ENCODE measurements at places on chromosomes 3 and 15.
A peak's percentile ranks its signal among the peaks of the same experiment; 100 is the strongest.

- DNase-seq, result no peak
Measured at GRCh38 chr3:127324913-127325628, 37.2 kb upstream of the PRR20G start.

DNA sequence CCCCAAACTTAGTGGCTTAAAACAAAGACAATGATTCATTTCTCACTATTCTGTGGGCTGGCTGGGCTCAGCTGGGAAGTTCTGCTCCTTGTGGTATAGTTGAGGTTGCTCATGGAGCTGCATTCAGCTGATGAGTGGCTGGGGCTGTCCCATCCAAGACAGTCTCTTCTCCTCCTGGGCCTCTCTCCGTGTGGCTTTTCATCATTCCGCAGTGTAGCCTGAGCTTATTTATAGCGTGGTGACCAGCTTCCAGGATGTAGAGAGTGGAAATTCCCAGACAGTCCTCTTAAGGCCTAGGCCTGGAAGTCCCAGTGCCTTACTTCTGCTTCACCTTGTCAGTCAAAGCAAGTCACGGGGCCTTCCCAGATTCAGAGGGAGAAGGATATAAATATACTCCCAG lies 136.7 kb upstream of the DAZL start:
- DNase-seq, result no peak

- peak; percentile 80 for DNase-seq
Measured at GRCh38 chr15:26891448-26892181, 24.8 kb downstream of the GABRA5 start.

GRCh38 chr3:124758851-124759635 lies 28.8 kb downstream of the UMPS start:
- DNase-seq, result no peak

GRCh38 chr3:23206366-23206765 lies 3.2 kb downstream of the UBE2E2 start:
- DNase-seq, result no peak

- no peak for DNase-seq
Measured at GRCh38 chr3:38323060-38323459, 23.5 kb upstream of the XYLB start.

DNA sequence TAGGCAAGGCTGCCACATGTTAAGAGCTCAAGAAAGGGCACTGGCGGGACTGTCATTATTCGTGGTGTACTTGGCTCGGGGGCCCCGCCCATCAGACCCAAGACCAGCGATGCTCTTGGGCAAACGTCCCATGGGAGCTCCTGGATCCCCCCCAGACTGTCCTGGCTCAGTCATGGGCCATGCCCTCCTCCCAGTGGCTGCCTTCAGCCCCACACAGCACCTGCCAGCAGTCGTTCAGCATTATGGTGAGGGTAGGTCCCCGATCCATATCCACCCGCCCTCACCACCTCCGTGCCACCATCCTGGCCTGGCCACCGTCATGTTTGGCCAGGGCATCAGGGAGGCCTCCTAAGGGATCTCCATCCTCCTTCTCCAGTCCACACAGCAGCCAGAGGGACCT lies 51.4 kb upstream of the IQSEC1 start:
- no peak for DNase-seq

DNA sequence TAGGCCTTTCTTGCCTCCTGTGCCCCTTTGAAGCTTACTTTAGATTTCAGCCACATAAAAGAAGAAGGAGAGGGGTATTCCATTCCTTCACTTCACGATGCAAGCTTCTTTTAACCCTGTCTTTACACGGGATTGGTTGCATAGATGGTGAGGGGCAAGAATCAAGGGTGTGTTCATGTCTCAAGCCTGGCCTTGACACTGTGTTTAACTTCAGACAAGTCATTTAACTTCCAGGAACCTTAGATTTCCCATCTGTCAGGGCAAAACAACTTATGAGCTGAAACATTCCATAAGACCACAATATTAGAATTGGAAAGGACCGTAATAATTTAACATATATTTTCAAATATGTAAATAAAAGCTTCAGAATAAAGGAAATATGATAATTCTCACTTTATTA lies 344.5 kb downstream of the MFSD1 start:
- no peak for DNase-seq

- no peak for DNase-seq
Measured at GRCh38 chr3:170656284-170656683, 70.4 kb upstream of the SLC7A14 start.

- DNase-seq, result no peak
Measured at GRCh38 chr3:38039101-38039898, at the start of gene DLEC1. TSS of gene DLEC1 (plus strand) at chr3:38039208. CDS start at chr3:38039226, 18 bp downstream.

DNA sequence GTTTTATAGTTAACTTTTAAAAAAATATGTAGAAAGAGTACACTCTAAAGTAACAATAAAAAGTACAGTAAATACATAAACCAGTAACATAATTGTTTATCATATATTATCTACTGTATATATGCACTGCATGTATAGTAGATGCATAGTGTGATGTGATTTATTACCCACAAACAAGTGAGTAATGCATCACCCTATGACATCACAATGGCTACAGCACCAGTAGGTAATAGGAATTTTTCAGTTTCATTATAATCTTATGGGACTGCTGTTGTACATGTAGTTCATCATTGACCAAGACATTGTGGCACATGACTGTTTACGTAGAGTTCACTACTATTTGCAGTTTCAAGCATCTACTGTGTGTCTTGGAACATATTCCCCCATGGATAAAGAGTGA lies 1047.2 kb downstream of the ROBO2 start:
- DNase-seq, result no peak

- DNase-seq, result peak; percentile 49
Measured at GRCh38 chr3:183172051-183172639, 9.6 kb upstream of the LAMP3 start.

- DNase-seq, result no peak
Measured at GRCh38 chr3:143269741-143270140, 150.2 kb downstream of the CHST2 start.

DNA sequence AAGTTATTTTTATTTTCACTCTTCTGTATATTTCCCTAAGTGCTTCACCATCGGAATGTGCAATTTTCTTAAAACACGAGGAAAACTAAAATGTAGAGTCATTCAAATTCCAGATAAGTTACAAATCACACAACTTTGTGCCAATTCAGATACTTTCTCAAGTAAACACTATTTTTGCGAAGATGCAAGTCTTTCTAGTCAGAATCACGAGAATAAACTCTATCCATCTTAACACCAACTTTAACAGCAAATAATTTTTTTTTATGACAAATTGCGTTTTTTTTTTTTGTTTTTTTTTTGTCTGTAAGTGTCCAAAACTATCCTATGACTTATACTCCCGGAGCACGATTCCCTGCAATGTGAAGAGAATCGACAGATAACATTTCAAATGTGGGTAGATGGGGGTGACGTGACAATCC lies 1.3 kb downstream of the STAG1 start:
- no peak for DNase-seq

DNA sequence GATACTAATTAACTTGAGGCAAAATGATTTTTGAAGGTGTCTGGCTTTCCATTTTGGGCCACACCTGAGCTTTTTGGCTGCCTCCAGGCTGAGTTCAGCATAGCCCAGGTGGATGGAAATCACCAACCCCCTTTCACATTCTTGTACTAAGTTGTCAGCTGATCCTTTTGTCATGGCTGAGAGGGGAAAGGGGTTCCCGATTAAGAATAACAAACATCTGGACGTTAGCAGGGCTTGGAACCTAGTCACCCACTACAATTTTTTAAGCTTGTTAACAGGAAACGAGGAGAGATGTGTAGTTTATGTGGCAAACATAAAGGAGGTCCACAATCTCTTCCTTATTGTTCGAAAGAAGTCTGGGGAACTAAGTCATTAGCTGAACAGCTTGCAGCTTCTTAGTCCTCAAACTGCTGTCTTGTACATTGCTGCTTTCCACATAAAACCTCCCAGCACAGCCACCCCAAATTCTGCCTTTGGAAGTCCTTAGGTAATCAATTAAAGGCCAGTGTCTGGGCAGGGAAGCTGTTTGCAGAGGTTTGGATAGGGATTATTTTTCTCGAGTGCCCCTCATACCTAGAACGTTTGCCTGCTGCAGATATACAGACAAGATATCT lies 5.0 kb downstream of the NR2F2 start:
- no peak for DNase-seq

GRCh38 chr3:179174316-179174715 lies 26.2 kb downstream of the PIK3CA start:
- no peak for DNase-seq

GRCh38 chr3:138394156-138394555 lies 40.3 kb upstream of the ESYT3 start:
- no peak for DNase-seq

- peak; percentile 70 for DNase-seq
Measured at GRCh38 chr3:51681453-51681852, 10.4 kb downstream of the TEX264 start.

DNA sequence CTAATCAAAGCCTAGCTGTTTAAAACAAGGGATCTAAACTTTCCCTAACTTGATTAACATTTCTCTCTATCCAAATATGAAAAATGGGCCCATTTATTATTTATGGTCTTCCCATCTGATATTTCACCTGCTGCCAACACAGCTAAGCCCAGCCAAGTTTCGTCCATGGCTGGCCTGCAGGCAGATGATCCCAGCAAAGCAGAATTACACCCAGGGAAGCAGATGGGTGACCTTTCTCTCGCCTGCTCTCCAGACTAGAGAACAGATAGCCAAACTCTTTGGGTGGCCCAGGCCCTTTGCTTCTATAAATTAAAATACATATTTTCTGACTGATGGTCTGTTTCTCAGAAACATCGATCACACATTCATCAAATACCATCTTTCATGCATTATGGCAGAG lies 1038.8 kb downstream of the AGBL1 start:
- DNase-seq, result no peak

DNA sequence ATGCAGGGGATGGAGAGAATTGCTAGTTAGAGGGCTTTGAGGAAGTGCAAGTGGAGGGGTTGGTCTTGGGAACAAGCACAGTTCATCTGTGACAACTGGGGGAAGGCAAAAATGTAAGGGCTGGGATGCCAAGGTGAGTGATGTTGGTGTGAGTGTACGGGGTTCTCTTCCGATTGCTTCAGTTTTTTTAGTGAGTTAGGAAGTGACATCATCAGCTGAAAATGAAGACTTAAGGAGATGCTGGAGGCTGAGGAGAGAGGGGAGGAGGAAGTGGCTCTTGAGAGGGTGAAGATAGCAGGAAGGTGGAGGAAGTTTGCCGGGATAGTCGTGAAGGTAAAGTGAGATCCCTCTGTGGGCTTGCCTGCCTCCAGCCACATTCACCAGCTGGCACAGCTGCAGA lies 12.7 kb downstream of the TICRR start:
- DNase-seq, result no peak

GRCh38 chr15:96345560-96346399 lies 15.3 kb downstream of the NR2F2 start:
- peak; percentile 57 for DNase-seq

- no peak for DNase-seq
Measured at GRCh38 chr3:38107911-38108648, 28.8 kb downstream of the ACAA1 start.

DNA sequence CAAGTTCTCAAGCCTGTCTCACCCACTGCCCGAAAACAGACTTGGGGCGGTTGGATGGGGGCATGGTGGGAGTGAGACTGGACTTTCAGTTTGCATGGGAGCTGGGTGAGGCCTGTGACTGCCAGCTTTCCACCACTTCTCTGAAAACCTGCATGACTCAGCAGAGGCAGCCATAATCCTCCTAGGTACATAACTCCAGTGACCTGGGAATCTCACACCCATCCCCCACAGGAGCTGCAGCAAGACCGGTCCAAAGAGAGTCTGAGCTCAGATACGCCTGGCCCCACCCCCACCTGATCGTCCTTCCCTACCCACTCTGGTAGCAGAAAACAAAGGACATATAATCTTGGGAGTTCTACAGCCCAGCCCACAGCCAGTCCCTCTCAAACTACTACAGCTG lies 107.2 kb downstream of the NSMCE3 start:
- DNase-seq, result no peak

DNA sequence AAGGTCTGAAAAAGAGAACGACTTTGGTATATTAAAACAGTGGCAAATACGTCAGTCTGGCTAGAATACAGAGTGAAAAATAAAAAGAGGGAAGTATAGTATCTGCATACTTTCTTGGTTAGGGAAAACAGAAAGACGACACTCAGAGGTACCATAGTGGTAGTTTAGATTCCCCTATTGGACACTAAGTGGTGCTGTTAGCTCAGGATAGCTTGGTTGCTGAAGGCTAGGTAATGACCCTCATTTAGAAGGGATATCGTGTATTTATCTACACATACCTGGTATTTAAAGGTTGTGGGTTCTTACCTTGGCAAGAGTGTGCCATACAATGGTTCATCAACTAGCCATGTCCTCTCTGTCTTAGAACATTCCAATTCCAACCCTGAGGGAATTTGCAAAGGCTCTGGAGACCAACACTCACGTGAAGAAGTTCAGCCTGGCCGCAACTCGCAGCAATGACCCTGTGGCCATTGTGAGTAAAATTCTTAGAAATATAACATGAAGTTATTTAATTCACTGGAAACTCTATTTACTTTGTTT lies 31.0 kb downstream of the TMOD2 start:
- peak; percentile 48 for DNase-seq

DNA sequence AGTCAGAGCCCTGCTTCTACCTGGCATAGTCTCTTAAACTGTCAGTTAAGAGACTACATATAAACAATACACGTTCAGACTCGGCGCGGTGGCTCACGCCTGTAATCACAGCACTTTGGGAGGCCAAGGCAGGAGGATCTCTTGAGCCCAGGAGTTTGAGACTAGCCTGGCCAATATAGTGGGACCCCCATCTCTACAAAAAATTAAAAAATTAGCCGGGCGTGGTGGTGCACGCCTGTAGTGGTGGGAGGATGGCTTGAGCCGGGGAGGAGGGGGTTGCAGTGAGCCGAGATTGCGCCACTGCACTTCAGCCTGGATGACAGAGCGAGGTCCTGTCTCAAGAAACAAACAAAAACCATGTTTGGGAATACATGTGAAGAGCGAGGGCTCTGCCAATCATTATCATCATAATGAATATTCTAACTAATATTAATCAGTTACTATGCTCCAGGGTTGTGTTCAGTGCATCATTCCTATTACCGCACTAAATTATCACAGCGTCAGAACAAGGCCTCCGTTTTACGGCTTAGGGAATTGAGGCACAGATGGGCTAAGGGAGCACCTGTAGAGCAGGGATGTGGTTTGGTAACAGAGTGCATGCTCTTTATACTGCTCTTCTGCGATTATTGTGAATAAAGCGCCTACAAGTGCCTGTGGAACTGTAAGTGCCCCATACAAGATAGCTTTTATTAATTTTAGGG lies 844 bp upstream of the UQCC5 start:
- no peak for DNase-seq

- no peak for DNase-seq
Measured at GRCh38 chr3:186327912-186328487, 34.0 kb downstream of the DGKG start.

- DNase-seq, result no peak
Measured at GRCh38 chr15:59814409-59814808, 125.3 kb upstream of the BNIP2 start.

DNA sequence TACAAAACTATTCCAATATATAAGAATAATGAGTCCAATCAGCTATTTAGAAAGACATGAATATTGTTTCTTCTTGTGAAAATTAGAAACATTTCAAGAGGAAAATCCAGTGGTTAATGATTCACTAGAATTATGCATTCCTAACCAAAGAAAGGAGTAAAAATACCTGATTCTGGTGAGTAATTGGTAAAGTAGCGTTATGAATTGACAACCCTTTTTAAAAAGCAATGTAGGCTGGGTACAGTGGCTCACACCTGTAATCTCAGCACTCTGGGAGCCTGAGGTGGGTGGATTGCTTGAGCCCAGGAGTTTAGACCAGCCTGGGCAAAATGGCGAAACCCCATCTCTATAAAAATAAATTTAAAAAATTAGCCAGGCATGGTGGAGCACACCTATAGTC lies 43.3 kb downstream of the TOPAZ1 start:
- no peak for DNase-seq

- DNase-seq, result no peak
Measured at GRCh38 chr3:134711284-134711683, 60.5 kb upstream of the KY start.
